ENCODE measurements at places on chromosomes 3 and 15.

- no peak for DNase-seq
These were observed 424.2 kb upstream of the ROBO2 start for GRCh38 chr3:76615719-76616118.

DNA sequence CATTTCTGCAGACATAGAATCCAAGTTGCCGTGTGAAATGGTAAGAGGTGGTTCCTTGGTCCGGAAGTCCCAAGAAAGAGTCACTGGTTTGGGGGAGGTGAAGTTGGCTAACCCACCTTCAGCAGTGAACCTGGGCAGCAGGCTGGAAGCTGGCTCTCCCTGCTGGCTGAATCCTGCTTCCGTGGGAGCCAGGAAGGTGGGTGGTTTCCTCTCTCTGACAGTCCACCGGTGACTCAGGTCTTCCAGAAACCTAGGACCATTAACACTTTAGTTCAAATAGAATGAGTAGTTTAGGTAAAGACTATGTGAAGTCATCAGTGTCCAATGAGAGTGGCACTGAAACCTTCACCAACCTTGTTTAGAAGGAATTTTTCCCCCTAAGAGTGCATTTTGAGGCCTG lies 87.4 kb upstream of the CACNA2D3 start:
- no peak for DNase-seq

GRCh38 chr3:197019535-197019934 lies 10.1 kb downstream of the MELTF start:
- DNase-seq, result no peak

DNA sequence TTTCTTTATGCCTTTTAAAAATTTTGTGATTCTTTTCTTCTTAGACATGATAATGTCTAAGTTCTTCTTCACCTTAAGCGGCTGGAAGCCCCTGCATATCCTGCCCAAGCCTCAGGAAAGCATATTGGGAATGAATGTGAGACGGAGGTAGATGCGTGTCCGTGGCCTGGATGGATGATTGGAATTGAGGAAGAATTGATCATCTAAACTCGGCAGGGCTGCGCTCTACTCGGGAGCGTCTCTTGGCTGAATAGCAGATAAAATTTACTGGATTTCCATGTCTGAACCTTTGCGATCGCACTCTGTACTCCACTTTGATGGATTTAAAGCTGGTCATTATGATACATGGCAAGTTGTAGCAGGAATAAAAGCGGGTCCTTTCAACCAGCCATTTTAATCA lies 406.7 kb upstream of the ONECUT1 start:
- no peak for DNase-seq

- no peak for DNase-seq
These were observed 173.1 kb upstream of the LYSMD4 start for GRCh38 chr15:99906311-99906710.

DNA sequence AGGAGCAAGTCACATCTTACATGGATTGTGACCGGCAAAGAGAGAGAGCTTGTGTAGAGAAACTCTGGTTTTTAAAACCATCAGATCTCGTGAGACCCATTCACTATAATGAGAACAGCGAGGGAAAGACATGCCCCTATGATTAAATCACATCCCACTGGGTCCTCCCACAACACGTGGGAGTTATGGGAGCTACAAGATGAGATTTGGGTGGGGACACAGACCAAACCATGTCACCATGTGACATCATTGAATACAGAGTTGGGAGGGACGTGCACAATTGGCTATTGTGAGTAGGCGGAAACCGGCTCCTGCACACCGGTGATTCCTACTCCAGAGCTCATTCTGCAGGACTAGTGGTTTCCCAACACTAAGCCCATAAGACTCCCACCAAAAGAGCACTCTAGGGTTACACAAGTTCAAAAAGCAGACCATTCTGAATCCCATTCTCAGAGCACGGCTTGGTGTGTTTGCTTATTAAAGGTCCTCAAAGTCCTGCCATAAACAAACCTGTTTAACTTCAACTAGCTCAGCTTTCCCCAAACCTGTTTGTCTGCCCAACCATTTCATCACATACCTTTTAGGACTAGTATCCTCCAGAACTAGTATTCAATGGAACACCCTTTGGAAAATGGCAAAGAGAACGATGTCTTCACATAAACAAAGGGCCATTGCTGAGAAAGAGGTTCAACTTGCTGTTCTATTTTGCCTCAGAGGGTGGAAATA lies 167.6 kb downstream of the TLE3 start:
- DNase-seq, result no peak

DNA sequence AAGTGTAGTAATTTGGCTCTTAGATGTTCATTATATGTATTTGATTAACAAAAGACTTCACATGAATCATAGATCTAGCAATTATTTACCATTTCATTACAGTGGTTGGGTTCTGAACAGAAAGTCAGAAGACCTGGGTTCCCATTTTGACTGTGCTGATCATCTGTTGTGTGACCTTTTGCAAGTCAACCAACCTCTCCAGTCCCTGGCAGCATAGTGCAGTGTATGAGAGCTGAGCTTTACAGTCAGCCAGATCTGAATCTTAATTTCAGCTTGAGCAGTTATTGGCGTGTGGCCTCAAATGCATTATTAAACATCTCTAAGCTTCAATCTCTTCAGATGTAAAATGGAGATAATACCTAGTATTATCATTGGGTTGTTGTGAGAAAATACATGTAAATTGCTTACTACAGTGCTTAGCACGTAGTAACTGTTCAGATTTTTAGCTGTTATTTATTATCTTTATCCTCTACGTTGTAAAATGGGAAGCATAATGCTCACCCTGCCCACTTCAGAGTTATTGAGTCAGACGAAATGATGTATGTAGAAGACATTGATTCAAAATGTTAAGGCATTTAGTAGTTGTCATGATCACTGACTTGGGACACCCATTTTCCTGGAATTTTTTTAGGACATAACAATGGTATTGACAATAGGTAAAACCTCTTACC lies 104.0 kb downstream of the KLHL25 start:
- DNase-seq, result no peak

GRCh38 chr3:152281133-152281713 lies 12.5 kb downstream of the MBNL1 start:
- DNase-seq, result no peak

- no peak for DNase-seq
These were observed 18.6 kb upstream of the CNTN3 start for GRCh38 chr3:74633021-74633420.

- DNase-seq, result no peak
These were observed 12.0 kb downstream of the TERB2 start for GRCh38 chr15:44968475-44968874.

DNA sequence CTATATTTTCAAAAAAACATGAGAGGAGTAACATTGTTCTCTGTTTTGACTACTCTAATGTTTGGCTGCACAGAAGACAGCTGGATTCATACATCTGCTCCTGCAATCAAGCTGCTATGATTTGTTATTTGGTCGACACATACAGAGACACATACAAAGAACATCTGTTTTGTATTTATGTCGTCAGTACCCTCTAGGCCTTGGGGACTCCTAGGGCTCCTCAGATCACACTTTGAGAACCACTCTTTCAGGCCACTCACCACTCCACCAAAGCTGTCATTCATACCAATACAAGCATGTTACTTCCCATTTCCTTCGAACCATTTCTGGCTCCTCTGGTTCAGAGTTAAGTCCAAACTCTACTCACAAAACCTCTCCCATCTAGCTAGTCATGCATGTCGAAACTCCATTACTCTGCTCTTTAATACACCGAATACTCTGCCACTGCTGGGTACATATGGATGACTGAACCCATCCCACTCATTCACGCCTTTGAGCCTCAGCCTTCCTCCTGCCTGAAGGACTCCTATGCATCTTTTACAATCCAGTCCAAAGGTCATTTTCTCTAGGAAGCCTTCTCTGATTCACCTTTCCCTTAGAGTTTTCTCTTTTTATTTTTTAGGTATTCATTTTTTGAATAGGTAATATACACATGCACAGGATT lies 102.9 kb upstream of the ARHGEF3 start:
- DNase-seq, result no peak

GRCh38 chr3:123339302-123339701 lies 109.6 kb downstream of the ADCY5 start:
- no peak for DNase-seq

DNA sequence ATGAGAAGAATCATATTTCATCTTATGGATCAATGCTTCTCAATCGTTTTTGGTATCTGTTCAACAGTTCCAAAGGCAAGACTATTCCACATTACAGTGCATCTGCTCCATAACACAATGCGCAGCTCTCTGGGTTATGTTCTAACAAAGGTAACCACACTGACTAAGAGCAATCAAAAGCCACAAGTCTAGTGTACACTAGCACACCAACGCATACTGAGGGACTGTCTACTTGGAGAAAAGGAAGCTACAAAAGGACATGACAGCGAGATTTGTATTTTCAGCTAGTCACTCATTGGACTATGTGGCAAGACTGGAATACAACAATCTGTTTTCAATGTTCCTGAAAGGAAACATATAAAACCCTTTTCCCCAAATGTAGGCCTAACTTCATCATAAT lies 35.8 kb downstream of the SETD2 start:
- DNase-seq, result no peak

GRCh38 chr15:88998980-88999713 lies 86.0 kb upstream of the MFGE8 start:
- no peak for DNase-seq

DNA sequence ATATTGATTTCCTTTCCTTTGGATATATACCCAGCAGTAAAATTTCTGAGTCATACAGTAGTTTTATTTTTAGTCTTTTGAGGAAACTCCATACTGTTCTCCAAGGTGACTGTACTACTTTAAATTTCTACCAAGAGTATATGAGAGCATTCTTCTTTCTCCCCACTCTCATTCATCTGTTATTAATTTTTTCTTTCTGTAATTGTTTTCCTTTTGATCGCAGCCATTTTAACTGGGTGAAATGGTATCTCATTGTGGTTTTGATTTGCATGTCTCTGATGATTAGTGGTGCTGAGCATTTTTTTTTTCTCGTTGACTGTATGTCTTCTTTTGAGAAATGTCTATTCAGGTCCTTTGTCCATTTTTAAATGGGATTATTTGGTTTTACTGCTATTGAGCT lies 18.3 kb upstream of the VGLL3 start:
- DNase-seq, result no peak

DNA sequence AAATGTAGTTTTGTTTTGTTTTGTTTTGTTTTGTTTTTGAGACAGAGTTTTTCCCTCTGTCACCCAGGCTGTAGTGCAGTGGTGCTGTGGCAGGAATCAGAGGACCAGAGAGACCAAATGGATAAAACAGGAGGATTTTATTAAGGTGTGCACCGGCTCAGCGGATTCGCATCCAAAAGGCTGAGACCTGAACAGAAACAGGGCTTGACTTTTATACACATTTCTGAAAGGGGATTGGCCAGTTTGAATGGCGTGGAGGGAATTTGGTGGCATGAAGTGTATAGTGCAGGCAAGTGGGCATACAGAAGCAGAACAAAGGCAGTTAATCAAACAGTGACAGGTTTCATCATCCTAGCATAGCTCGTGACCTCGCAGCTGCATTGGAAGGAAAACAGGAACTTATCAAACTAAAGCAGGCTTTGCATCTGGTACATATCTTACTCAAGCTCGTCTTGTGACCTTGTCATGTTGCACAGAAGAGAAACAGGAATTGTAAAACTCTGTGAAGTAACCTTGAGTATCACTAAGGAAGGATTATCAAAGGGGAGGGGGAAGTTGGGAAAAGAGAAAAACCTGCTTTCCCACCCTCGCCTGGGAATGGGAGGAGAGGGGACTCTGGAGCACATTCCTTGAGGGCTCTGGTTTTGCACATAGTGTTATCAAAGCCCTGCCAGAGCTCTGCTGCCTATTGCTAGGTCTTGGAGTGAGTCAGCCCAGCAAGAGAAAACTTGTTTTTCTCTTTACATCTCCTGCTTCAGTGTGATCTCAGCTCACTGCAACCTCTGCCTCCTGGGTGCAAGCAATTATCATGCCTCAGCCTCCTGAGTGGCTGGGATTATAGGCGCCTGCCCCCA lies 38.5 kb downstream of the C3orf62 start:
- DNase-seq, result no peak

DNA sequence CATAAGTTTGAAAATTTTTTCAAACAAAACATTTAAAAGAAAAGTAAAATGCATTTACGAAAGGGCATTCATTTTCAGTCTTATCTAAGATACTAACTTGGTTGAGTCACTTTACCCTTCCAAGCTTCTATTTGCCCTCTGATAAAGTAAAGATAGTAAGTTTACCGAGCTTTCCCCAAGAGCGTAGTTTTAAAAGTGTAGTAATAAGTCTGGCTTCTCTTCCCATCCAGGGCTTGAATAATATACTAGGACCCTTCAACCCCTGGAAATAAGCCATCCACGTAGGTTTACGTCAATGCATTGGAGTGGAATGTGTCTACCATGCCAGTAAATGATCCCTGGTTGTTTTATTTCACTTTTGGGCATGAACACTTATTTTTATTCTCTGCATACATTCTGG lies 608.3 kb downstream of the NTRK3 start:
- no peak for DNase-seq

DNA sequence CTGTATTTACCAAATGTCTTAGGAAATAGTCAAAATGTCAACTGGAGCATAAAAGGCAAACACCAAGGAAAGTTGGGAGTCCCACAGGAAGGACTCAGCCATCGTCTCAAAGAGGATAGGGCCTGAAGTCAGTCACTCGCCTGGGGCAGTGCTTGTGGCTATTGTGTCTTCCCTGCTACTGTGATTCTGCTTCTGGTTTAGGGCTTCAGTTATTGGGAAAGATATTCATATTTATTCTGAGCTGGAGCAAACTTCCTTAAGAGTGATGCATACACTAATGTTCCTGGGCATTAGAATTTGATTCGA lies 118.1 kb downstream of the EDEM1 start:
- DNase-seq, result no peak

- DNase-seq, result no peak
These were observed 63.6 kb downstream of the LINGO1 start for GRCh38 chr15:77568973-77569728.

DNA sequence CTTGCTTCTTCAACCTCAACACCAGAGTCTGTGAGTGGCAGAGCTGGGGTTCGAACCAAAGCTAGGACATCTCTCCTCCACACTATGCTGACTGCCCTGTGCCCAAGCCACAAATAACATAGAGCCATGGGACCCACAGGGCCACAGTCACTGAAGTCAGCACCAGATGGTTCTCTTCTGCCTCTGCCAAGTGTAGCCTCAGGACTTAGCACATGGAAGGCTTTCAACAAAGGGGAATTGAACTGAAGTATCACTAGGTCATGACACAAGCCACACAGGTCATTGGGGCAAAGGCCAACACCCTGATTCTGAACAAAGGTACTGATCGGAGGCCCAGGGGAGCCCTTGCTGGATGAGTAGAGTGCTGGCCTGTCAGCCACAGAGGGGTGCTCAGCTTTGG lies 83.6 kb downstream of the BDH1 start:
- no peak for DNase-seq

GRCh38 chr15:32124726-32125125 lies 94.4 kb downstream of the CHRNA7 start:
- DNase-seq, result no peak

GRCh38 chr3:175655351-175655750 lies 796.2 kb downstream of the NAALADL2 start:
- no peak for DNase-seq

GRCh38 chr3:126665221-126665936 lies 10.5 kb upstream of the TXNRD3 start:
- DNase-seq, result no peak

Data from H54 (cell line).